ENCODE measurements at places on chromosomes 4 and X.

DNA sequence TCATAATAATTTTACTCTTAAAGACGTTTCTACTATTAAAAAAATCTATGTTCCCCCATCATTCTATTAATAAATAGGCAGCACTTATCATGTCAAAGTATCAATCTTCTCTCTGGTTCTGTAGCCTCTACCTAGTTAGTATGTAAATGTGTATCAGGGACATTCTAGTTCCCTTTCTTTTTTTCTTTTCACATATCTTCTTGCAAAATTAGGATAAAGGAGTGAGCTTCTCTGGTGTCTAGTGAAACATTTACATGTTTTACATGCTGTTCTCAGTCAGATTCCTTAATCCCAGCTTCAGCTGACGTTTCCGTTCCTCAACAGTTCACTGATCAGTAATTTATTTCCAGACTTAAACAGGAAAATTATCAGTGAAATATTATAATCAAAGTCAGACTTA, 11.8 kb downstream of the PCDH10 start:
- DNase-seq, result no peak

- DNase-seq, result peak; percentile 64
These were observed 223.5 kb downstream of the AFAP1 start for GRCh38 chr4:7716010-7716721.

GRCh38 chrX:26586570-26586969, 370.6 kb downstream of the MAGEB5 start:
- no peak for DNase-seq

DNA sequence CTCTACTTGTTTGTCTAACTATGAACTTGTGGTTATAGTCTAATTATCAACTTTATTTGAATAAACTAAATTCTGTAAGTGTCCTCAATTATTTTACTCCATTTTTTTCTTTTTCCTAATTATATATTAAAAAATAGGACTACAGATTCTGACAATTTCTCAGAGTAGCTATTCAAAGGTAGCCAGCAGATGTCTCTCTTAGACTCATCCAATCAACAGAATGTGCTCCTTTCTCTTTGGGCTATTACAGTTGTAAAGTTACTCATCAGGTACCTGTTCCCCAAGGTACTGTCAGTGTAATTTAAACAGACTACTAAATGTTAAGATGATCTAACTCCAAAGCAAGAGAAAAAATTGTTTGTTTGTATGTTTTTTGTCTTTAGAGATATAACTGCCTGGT, 248.6 kb downstream of the PCDH18 start:
- no peak for DNase-seq

- DNase-seq, result peak; percentile 6
These were observed 64.4 kb upstream of the STK26 start for GRCh38 chrX:131958724-131959123.
